EH (cell line): ENCODE measurements at places on chromosomes 1 and 21.

GRCh38 chr1:116376729-116377086, 3.7 kb downstream of the ATP1A1 start:
- peak; percentile 49 for DNase-seq

DNA sequence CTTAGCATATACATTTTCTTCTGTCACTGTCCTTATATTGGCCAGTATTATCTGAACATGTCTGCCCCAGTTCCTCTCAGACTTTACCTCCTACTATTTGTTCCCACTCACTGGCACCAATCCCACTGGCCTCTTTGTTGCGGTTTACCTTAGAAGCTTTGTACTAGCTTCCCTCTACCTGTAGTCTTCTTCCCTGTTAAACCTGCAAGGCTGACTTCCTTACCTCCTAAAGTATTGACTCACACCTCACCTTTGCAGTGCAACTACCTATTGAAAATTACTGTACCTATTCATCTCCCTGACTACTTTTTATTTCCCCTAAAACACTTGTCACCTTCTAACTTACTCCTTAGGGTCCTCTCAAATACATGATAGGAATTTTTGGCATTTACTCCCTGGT, 111.1 kb downstream of the CLEC20A start:
- no peak for DNase-seq

GRCh38 chr1:214122110-214122509, 134.3 kb downstream of the PROX1 start:
- DNase-seq = no peak

GRCh38 chr1:216765346-216766300, 42.4 kb upstream of the ESRRG start:
- no peak for DNase-seq

GRCh38 chr1:67713057-67713846, 28.3 kb downstream of the GADD45A start:
- peak; percentile 90 for DNase-seq

GRCh38 chr1:231677442-231677841, 50.9 kb downstream of the DISC1 start:
- DNase-seq = no peak

DNA sequence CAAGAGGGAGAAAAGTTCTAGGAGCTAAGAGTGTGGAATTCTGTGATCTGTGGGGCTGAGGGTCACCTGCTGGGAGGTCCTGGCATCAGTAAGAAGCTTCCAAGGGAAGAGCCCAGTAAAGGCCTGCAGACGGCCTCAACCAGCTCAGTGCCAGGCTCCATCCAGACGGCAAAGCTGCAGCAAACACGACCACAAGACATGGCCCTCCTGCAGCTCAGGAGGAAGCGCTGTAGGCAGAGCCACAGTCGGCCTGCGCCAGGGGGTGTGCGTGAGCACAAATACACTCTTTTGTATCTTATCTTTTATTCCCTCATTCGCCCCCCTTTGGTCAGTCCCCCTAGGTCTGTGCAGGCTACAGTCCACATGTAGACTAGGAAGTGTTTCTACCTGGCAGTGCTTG, 13.4 kb downstream of the C1orf174 start:
- no peak for DNase-seq

GRCh38 chr1:110383251-110383990, 7.4 kb downstream of the SLC16A4 start:
- peak; percentile 19 for DNase-seq

DNA sequence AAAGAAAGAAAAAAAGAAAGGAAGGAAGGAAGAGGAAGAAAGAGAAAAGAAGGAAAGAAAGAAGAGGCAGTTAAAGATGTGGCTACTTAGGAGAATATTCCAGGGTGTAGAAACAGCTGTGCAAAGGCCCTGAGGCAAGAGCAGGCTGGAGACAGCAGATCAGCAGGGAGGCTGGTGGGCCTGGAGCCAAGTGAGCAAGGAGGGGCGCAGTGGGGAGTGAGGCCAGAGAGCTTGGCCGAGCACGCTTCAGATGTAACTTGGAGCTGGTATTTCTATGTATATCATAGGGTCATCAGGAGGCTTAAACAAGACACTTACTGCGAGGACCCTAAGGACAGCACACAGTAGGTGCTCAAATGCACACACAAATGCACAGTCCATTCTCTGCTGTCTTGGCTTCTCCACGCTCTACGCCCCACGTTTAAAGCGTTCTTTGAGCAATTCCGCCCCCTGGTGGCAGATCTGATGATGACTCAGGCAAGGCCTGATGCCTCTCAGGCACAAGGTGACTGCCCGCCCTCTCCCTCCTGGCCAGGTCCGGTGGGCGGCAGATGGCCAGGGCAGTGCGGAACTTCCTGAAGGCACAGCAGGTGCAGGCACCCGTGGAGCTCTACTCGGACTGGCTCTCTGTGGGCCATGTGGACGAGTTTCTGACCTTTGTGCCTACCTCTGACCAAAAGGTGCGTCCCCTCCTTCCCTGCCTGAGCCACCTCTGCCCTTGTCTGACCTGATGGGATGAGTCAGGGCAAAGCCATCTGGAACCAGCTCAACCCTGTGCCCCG, 11.9 kb upstream of the PADI3 start:
- peak; percentile 86 for DNase-seq

- no peak for DNase-seq
These were observed 36.7 kb downstream of the RRP1 start for GRCh38 chr21:43825936-43826622.

DNA sequence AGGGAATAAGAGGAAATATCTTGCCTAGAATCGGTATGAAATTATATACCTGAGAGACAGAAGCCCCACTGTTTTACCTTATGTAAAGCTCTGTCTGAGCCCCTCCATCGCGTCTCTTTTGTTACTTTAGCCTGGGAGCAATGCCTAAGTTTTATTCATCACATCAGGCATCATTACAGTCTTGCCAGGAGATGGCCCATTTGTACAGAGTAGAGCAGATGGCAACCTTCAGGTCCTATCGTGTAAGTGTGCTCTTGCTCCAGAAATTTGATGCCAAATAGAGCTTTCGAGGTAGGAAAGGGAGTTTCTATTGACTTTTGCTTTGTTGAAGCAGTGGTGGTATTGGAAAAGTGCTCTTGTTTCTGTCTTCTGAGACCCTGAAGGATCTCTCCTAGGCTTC, 24.9 kb downstream of the CFAP126 start:
- no peak for DNase-seq

DNA sequence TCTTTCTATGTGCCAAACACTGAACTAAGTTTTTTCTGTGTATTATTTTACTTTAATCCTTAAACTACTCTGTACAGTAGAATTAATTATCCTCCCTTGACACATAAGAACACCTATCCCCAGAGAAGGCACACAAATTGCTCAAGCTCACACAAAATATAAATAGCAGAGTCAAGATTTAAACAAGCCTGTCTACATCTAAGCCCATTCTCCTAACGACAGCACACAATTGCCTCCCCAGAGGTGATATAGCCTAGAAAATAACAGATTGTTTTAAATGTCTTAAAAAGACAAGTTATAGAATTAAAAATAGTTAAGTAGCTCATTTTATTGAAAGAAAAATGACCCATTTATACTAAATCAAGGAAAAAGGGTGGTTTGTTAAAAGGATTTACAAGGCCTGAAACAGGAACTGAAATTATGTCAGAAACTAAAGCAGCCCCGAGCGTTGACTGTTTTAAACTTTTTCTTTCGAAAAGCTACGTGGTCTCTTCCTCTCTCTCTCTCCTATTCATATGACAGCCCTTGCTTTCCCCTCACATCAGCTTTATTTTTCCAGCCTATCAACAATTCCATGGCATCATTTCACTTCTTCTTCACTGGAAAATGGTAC, 30.5 kb downstream of the TNFSF18 start:
- no peak for DNase-seq

DNA sequence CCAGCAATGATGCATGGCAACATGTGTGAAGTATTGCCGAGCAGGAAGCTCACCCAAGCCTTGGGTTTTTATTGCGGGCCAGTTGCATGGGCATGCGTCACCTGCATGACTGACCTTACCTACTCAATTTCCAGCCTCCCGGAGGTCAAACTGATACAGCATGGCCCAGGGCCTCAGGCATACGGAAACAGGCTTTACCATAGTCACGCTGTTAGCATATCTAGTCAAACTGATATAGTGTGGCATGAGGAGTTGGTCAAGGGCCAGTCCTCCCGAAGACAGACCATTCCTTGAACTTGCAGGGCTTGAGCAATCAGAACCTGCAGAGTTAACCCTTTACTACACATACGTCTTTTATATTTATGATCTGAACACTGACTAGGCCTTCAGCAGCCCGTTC, 6.4 kb upstream of the DUSP12 start:
- DNase-seq = no peak

- no peak for DNase-seq
These were observed 13.6 kb upstream of the H3-3A start for GRCh38 chr1:226048886-226049285.

DNA sequence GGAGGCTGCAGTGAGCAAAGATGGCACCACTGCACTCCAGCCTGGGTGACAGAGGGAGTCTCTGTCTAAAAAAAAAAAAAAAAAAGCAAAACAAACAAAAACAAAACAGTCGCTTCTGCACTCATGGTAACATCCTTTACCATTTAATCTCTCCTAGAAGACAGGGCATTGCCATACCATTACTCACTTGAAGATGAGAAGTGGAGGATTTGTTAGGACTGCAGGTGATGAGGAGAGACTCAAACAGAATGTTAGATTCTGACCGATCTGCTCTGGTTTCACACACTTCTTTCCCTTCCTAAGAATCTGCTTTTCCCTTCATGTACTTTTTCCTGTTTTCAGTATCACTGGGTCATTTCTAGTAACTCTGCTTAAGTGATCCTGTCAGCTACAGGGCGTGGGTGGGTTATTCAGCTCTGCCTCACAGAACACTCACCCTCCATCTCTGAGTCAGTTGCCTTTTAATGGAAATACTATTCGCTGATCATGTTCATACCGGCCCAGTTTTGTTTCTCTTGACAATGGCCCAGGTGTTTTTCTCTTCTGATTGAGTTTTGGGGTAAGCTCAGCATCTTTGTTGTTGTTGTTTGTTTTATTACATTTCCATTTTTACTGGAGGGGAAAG, 148.0 kb upstream of the ERG start:
- DNase-seq = peak; percentile 51

DNA sequence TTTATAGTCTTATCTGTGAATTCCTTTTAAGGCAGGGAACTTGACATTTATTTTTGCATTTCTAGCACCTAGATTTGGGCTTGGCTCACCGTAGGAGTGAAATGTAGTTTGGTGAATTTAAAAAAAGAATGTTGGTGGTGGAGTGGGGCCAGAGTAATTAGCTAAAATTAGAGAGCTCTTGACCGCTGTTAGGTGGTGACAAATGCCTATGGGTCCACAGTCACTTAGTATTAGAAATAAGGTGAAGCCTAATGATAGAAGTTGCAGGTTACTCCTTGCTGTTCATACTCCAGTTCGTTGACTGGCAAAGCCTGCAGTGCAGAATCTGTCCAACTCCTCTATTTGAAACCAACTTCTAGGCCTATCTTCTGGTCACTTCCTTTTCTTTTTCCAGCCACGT, 318.8 kb upstream of the NRIP1 start:
- no peak for DNase-seq

GRCh38 chr1:10429868-10430215, 391 bp upstream of the CENPS start:
- peak; percentile 4 for DNase-seq

DNA sequence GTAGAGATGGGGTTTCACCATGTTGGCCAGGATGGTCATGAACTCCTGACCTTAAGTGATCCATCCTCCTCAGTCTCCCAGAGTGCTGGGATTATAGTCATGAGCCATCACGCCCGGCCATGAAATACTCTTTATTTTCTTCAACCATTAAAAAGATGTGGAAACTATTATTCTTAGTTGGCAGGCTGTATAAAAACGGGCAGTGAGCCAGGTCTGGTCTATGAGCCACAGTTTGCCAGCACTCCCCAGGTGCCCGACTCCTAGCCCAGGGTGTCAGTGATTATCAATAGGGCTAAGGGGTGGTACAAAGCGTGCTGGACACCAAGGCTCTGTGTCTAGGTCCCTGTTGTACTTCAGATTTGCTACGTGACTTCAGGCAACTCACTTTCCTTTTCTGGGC, 3.7 kb upstream of the TMEM61 start:
- no peak for DNase-seq

- no peak for DNase-seq
These were observed 3.3 kb upstream of the C1orf174 start for GRCh38 chr1:3903141-3904005.

DNA sequence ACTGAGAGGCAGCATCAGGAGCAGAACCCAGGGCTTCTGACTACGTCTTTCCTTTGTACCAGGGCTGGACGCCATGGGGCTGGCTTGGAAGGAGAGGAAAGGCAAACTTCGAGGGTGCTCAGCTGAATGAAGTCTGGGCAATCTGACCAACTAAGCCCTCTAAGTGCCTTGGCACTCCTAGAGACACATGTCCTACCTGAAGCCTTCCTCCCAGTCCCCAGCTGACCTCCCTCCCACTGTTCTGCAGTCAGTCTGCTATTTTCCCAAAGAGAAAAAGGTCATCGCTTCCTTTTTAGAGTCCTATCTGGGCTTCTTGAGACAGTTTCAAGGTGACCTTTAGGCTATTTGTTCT, 5.2 kb downstream of the SLC9A1 start:
- no peak for DNase-seq

DNA sequence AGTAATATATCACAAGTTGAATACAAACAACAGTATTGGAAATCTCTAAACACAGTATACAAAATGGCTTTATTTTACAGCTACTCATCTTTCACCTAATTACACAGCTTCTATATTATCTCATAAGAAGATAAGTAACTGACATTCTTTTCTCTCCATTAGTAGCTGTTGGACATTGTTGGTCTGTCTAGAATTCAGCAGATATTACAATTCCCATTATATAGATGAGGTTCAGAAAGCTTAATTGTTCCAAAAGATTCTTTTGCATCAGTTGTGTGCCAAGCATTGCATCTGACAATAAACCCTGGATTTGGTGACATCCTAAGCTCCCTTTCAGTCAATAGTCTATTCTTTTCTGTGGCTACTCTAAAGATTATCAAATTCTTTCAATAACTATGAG, 187.0 kb downstream of the NTMT2 start:
- no peak for DNase-seq

- DNase-seq = no peak
These were observed 217.0 kb upstream of the PKN2 start for GRCh38 chr1:88466899-88467580.

DNA sequence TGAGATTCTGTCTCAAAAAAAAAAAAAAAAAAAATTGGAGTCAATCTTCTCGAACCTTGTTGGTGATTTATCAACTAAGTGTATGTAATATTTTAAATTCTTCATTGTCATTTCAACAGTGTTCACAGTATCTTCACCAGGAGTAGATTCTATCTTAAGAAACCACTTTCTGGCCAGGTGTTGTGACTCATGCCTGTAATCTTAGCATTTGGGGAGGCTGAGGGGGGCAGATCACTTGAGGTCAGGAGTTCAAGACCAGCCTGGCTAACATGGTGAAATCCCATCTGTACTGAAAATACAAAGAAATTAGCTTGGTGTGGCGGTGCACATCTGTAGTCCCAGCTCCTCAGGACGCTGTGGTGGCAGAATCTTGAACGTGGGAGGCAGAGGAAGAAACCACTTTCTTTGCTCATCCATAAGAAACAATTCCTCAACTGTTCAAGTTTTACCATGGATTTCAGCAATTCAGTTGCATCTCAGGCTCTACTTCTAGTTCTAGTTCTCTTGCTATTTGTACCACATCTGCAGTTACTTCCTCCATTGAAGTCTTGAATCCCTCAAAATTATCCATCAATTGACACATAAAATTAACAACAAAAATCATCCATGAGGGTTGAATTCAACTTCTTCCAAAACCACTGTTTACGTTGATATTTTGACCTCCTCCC, 30.4 kb upstream of the EYA3 start:
- no peak for DNase-seq
